ENCODE measurements at places on chromosomes 2 and 18.
A peak's percentile ranks its signal among the peaks of the same experiment; 100 is the strongest.

- no peak for DNase-seq
These were observed 111.4 kb downstream of the METTL4 start for GRCh38 chr18:2459886-2460285.

GRCh38 chr2:126744640-126745039 is 88.7 kb downstream of the GYPC start:
- no peak for DNase-seq

DNA sequence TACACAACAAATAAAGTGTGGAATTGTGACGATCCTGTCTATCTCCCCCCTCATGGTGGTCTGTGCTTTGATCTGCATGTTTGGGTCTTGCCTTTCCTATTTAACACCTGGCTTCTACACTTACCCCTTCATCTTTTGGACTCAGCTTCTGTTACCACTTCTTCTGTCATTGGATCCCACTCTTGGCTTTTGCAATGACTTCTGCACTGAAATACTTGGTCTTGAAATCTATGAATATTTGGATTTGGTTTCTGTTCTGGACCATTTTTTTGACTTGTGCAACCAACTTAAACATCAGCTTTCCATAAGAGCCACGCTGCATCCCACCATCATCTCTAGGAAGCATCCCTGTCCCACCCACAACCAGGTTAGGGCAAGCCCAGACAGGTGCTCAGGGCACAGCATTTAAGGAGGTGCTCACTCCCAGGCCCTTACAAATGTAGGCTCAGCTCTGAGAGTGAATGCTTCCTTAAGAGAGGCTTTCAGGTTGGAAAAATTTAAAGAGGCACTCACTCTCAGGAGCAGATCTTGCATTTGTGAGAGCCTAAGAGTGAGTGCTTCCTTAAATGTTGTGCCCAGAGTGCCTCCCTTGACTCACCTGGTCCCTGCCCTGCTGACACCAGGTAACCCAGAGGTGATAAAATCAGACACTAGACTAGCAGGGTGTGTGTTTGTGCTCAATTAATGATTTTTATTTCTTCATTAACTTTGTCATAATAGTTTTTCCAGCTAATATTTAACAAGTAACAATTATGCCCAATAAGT is 124.5 kb upstream of the SH3BP4 start:
- no peak for DNase-seq

- DNase-seq, result no peak
These were observed 20.8 kb downstream of the MC2R start for GRCh38 chr18:13894531-13894930.

DNA sequence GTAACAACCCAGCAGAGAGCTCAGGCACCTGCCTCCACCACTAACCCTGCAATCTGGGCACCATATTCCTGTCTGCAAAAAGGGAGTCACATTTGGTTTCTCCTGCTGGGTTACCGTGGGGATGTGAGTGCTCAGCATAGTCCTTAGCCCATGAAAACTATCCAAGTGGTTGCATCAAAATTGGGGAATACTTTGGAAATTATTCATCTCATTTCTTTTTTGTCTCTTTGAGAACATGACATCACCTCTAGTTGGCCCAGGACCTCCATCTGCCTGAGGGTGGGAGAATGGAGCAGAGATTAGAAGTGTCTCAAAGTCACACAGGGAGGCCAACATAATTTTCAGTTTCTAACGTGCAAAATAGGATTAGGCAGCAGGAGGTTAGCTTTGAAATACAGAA is 19.3 kb upstream of the SPP2 start:
- DNase-seq, result no peak

GRCh38 chr18:79555885-79556284 is 123.7 kb upstream of the CTDP1 start:
- no peak for DNase-seq

- DNase-seq, result no peak
These were observed 80.6 kb upstream of the ZFP36L2 start for GRCh38 chr2:43307046-43307445.

DNA sequence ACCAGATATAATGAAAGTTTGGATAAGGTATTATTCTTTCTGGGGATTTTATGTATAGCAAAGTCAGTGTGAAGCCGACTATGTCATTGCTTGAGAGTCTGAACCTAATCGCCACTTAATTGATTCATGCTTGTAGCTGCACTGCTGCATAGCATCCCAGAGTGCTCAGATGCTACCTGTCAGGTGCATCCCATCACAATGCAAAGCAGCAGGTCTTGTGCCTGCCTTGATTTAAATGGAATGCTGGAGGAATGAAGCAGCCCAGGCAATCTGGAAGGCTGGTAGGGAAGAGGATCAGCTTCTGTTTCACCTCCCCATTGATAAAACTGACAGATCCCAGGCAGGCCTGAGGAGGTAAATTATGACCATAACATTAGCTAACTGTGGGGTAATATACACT is 40.4 kb upstream of the ATIC start:
- no peak for DNase-seq

DNA sequence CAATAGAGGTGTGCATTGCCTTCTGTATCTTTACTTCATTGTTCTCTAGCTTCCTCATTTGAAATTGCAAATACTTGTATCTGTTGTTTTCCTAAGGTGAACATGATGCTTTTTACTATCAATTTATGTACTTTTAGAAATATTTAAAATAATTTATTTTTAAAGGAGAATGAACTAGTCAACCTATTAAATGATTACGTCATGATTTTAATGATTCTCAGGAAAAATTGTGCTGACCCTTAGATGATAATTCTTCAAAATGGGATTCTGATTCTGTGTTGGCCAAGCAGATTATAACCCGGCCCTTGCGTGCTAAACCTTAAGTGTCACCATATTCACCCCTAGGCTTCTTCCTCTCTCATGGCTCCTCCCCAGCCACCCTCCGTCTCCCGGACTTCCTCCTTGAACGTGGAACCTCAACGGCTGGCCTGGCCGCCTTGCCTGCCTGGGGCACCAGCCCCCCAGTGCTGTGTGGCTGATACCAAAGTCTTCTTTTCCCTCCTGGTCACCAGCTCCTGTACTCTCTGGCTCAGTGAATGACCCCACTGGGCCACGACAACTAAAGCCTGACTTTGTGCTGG is 292.0 kb downstream of the GBX2 start:
- no peak for DNase-seq

GRCh38 chr2:45554742-45555140 is 56.3 kb downstream of the SRBD1 start:
- DNase-seq, result no peak

- no peak for DNase-seq
These were observed 324.1 kb upstream of the THUMPD2 start for GRCh38 chr2:40103163-40103562.

GRCh38 chr2:179354739-179355537 is 90.3 kb upstream of the SESTD1 start:
- DNase-seq, result no peak

- DNase-seq, result no peak
These were observed 68.6 kb upstream of the DNMT3A start for GRCh38 chr2:25410370-25410769.

GRCh38 chr2:54483426-54483825 is 27.3 kb downstream of the SPTBN1 start:
- no peak for DNase-seq

- DNase-seq, result no peak
These were observed 113.4 kb downstream of the MIB1 start for GRCh38 chr18:21853775-21854552.

- DNase-seq, result no peak
These were observed 378.8 kb upstream of the ETAA1 start for GRCh38 chr2:67018301-67018700.

DNA sequence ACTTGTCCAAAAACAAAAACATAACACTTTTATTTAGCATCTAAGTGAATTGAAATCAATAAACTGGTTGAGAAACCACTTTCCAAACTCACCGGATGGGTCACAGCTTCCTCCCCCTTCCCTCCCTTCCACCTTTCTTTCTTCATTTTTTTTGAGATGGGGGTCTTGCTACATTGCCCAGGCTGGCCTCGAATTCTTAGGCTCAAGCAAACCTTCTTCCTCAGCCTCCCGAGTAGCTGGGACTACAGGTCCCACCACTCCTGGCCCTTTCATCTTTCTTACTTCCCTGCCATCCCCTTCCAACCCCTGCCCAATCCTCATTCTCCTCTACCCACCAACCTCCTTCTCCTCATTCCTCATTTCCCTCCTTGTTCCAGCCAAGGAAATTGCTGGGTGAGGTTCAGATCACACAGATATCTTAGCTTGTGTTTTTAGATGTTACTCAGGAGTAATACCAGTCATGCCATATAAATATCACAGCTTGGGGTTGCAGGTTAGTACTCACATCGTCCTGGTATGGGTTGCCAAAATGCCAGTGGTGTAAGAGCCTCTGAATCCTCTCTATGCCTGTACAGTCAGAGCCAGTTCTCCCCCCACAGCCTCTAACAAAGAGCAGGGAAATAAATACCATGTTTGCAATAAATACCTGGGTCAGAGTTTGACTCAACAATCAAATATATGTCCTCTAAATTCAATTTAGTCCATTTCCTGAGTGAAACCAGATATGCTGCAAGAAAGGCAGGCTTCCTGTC is 132.7 kb upstream of the NDUFV2 start:
- no peak for DNase-seq

DNA sequence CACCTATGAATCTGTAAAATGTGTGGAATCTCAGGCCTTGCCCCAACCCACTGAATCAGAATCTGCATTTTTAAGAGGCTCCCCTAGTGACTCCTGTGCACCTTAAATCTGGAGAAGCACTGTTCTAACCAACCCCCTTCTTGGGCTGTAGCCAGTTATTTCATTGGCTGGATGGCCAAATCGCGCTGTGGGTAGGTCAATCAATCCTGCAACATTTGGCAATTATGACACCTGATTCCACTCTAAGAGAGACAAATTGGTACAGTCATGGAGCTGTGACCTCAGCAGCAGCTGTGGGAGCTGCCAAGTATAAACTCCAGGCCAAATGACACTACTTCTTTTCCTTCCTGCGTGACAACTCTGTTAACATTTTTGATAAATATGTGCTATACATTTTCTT is 208.7 kb downstream of the CLIP4 start:
- DNase-seq, result no peak

- DNase-seq, result no peak
These were observed 509 bp upstream of the CYS1 start for GRCh38 chr2:10080536-10081304.

DNA sequence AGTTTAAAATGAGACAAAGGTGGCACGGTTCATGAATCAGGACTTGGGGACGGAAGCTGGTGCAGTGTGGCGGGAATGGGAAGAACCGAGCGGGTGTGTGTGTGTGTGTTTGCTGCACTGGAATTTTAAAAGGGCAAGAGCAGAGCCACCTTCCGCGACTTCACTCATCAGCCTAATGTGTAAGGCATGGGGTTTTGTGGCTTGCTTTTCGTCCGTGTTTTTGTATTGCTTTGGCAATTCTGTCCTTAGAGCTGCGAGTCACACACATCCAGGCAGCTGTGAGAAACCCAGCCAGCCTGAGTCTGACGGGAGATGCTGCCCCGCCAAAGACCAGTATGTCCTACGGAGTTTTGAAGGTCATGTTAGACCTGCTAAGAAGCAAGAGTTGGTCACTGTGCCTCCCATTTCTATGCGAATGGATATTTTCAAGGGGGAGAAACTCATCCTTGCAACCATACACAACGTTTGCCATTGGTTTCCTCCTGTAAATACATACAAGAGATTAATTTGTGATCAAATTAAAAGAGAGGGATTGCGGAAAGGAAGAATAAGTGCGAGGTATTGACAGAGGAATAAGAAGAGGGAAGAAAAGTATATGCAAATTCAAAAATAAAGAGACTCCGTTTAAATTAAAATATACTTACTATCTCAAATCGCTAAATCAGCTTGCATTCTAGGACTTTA is 665 bp upstream of the CACNB4 start:
- no peak for DNase-seq

GRCh38 chr2:66578687-66579106 is 143.8 kb downstream of the MEIS1 start:
- peak; percentile 24 for DNase-seq

GRCh38 chr2:190199530-190199929 is 120.1 kb downstream of the HIBCH start:
- DNase-seq, result no peak

GRCh38 chr2:114405247-114406116 is 37.0 kb upstream of the DPP10 start:
- no peak for DNase-seq

DNA sequence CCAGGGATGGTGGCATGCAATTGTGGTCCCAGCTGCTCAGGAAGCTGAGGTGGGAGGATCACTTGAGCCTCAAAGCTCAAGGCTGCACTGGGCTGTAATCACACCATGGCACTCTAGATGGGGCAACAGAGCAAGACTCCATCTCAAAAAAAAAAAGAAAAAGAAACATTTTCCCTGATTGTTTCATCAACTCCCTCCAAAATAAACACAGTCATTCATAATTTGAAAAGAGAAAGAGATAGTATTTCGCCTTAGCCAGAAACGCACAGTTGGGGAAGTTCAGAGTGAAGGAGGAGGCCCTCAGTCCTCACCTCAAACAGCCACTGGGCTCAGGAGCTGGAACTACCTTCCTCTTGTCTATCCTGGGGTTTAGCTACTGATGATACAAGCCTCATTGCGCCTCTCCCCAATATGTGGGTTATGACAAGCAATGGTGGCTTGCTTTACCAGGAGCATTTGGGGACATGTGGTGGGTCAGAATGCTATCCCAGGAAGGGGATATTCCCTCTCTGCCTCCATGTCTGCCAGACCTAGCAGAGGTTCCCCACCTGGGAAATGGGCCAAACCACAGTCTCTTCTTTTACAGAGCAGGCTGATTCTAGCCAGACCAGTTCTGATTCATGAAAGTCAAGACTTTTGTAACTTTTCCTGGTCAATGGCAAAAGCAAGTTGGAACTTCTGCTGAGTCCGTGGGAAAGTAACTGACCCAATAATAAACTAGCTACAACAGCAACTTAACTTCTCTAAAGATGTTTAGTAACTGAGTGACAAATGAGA is 22.2 kb upstream of the TMEM87B start:
- no peak for DNase-seq

DNA sequence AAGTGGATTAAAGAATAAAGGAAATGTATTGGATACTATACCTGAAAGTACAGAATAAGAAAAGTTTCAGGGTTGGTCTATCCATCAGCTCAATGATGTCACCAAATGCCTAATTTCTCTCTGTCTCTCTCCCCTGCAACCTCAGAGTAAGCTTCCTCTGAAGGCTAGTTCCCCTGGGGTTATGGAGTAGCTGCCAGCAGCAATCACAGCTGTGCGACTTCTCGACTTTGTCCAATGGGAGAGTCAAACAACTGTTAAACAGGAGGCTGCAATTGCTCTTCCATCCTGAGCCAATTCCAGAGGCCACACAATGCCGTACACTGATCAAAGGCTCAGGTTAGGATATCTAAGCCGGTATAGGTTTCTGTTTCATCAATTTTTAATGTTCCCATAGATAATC is 95.3 kb upstream of the FANCL start:
- DNase-seq, result no peak

Measured in NCI-H1930 (cell line).